ENCODE measurements at places on chromosomes 7 and 10. TPM values are rescaled to one million over a fixed set of nuclear protein-coding genes. Genes with fewer than 3 reads are reported as not detected.

- DNase-seq, result no peak
Observed at GRCh38 chr10:25547382-25547781, 372.6 kb downstream of the GPR158 start.

DNA sequence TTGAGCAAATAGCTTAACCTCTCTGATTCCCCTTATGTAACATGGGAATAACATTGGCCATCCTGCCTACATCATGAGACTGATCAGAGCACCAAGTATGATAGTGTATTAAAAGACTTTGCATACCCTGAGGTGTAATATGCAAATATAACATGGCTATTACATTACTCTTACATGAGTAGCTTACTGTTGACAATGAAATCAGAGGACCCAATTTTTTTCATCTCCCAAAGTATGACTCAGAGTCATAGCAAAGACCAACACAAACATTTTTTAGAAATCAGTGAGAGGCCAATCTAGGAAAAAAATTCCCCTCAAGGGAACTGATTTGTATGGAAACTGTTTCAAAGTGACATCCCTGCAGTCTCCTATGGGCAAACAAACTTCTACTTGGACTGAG, 47.0 kb upstream of the TMEM140 start:
- no peak for DNase-seq

DNA sequence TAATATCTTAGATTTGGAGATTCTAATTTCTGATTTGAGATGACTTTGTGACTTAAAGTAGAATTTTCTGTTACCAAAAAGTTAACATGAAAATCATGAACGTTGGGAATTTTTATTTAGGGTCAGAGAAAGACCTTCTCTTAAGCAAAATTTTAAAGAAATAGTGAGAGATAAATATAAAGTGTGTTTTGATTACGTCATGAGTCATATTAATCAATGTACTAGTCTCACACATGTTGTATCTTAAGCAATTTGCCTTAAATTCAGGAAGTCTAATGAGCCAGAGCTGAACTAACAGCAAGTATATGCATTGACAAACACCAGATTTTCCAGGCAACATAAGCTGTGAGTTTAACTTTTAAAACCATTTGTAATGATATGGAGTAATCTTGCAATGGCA, 765.5 kb upstream of the SORCS1 start:
- no peak for DNase-seq

- no peak for DNase-seq
Observed at GRCh38 chr7:142012825-142013511, 17.3 kb downstream of the MGAM start.

DNA sequence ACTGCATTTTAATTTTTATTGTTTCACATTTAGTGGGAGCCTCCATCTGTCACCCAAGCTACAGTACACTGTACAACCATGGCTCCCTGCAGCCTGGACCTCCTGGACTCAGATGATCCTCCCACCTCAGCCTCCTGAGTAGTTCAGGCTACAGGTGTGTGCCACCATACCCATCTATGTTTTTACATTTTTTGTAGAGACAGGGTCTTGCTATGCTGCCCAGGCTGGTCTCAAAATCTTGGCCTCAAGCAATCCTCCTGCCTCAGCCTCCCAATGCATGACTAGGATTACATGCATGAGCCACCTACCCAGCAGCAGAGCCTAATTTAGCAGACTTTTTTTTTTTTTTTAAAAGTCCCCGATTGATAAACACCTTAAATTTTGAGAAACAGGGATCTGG, 5.6 kb downstream of the PIP4K2A start:
- DNase-seq, result no peak

DNA sequence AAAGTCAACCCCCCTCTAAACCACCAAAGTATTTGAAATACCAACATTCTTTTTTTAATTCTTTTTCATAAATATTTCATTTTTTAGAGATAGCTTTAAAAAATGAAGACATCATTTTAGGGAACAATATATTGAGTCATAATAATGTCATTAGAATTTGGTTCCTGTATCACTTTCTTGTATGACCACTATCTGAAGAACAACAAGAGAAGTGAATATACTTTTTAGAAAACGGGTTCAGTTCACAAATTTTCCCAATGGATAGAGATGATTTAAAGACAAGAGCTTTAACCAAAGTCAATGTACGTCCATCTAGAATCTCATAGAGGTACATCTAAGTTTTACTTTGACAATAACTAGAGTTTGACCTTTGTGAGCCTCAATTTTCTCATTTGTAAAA, 48.2 kb downstream of the CUBN start:
- no peak for DNase-seq

The CCL26 gene
- total RNA-seq, result 0.89 TPM

DNA sequence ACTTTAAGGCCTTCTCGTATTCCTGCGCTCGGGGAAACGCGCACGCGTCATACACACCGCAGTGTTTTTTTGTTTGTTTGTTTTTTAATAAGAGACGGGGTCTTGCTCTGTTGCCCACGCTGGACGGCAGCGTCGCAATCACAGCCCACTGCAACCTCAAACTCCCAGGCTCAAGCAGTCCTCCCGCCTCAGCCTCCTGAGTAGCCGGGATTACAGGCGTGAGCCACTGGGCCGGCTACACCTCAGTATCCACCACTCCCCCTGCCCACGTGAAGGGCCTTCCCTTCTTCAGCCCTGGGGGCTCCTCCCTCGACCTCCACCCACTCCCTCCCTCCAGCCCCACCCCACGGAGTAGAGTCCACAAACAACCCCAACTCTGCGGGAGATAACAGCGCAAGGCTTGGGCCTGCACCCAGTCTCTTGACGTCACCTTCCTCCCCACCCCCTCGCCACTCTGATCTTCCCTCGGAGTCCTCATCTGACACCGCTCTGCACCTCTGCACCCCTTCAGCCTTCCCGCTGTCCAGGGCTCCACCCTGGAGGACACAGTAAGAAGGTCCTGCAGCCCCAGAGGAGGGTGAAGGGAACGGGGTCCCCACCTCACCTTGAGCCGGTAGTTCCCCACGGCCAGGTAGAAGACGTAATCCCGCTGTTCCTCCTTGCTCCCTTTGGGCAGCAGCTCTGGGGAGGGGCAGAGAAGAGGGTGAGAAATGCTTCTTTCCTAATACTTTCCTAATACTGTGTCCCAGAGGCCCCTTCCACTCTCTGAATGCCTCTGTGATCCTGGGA, 2.8 kb upstream of the CLDN15 start:
- no peak for DNase-seq

The ANAPC16 gene
- total RNA-seq, result 95.9 TPM

The SMO gene
- total RNA-seq, result 0.64 TPM

The ADK gene
- 64.5 TPM for total RNA-seq

The LRRC4 gene
- total RNA-seq, result 0.16 TPM

The CTNNA3 gene
- total RNA-seq, result not detected

The MINDY3 gene
- total RNA-seq, result 19.2 TPM

GRCh38 chr10:79116368-79116767, 47.6 kb downstream of the ZMIZ1 start:
- DNase-seq, result no peak

The HOXA3 gene
- total RNA-seq, result not detected

The FAM241B gene
- total RNA-seq, result 12.1 TPM

DNA sequence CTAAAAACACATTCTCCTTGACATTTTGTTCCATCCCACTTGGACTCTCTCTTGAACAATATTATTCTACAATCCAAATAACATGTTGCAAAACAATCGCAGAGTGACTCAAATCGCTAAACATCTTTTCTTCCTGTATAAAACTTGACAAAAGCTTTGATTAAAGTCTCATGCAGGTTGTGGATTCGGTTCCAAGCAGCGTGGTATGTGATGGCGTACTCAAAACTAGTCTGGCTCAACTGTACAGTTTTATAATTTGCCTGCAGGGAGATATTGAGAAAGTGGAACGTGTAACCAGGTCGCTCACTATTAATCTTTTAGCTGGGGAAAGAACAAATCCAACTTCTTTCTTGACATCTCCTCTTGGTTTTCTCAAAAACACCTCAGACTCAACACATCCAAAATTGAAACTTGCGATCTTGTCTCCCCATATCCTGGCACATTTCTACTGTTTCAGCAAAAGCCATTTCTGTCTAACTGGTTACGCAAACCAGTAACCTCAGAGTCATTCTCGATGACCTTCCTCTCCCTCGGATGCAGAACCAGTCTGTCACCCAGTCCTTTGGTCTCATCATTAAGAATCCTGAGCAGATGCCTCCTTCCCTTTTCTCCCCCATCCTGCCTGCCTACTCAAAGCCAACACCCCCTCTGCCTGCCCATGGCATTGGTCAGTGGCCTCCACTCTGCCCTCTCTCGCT, 100.1 kb downstream of the CACNB2 start:
- DNase-seq, result no peak

The TAS2R4 gene
- total RNA-seq, result 0.94 TPM

DNA sequence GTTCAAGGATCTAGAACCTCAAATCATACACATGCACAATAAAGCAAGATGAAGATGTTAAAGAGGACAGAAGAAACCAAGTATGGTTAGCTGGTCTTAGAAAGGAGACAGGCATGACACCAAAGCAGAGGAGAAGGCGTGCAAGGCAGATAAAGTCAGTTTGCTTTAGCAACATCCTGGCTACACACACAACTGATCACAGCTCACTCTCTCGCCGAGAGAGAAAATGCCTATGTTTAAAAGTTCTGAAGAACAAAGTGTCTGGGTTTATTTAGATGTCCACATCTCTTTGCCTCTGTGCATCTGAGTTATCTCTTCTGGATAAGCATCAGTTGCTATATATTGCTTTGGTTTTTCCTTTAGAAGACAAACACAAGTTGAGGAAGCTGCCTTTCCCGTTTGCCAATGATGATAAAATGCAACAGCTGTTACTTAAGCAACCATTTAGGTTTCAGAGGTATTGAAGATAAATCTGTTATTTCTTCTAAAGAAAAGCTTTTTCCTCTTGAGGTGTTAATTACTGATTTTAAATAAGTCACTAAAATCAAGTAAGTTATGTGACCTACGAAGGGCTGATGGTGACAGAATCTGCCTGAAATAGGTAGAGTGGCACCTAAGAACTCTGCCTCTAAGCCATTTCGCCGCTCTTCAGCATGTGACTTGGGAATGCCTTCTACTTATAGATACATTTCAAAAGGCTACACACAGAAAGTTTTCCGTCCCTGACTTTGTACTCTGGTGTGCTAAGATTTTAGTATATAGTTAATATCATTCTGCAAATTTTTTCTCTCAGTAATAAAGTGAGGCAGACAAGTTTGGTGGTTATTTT, 146.2 kb upstream of the ASAH2 start:
- DNase-seq, result no peak

- no peak for DNase-seq
Observed at GRCh38 chr10:110513949-110514348, 16.2 kb downstream of the DUSP5 start.

DNA sequence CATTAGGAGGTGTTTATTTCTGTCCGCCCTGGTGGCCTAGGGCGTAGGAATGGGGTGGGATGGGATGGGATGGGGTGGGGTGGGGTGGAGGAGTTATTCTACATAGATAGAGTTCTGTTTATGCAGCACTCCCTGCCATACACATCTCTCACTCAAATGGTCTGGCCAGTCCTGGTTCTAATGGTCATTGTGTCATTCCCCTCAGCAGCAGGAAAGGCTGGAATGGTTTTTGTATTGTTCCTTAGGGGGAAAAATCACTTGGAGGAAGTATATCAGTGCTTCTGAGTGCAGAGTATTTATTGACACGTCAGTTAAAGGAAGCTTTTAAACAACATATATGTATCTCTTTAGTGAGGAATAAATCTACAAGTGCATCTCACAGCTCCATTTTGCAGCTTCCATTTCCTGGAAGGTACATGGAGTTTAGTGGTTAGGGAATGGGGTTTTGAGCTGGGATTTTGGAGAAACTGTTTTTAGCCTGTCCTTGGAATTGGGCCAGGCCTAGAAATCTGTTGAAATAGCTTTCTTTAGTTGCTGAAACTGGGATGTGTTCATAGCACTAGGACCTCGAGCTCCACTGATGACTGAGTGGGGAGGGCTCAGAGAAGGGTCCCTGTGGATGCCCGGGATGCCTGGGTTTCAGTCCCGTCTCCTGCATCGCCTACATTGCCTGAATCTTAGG, 8.3 kb downstream of the TSPAN14 start:
- no peak for DNase-seq

The ZPBP gene
- not detected for total RNA-seq

GRCh38 chr7:131836733-131837132, 280.3 kb upstream of the PODXL start:
- DNase-seq, result no peak

DNA sequence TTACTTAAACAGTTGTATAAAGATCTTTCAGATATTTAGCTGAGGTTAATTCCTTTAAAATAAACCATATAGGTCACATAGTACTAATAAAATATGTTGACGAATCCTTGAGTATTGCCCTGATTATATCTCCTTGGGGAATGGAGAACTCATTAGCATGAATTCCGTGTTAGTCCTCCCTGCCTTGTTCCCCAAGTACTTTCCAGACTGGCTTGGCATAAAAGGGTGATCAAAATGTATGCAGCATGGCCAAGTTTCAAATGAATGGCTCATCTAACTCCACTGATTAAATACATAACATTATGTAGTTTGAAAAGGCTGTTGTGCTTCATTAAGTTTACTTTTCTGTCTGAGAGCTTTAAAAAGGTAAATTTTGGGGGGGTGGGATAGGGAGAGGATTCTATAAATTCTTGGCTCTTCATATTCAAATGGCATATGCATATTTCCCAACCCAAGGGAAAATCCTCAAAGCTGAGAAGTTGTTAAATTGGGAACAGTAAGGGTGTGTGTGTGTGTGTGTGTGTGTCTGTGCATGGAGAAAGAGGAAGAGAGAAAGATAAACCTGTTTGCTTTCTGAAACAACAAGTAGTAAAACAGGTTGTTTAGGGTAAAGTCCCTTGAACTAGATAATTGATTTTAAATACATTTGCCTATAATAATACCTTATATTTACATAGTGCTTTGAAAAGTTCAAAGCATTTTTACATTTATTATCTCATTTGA, 4.8 kb upstream of the ADD3 start:
- no peak for DNase-seq

All from activated T-helper 2 cell treated with anti-CD3 and anti-CD28 coated beads, Interferon-gamma antibody, Interleukin-2, Interleukin-4, amounts not matched to agents 10 μg/mL and 5 μg/mL and 100 μg/mL, durations not matched to agents 14 hours and 24 hours and 36 hours (primary cell).